ENCODE measurements at places on chromosomes 3 and 15.

- no peak for DNase-seq
Observed at GRCh38 chr3:72664184-72664975, 183.9 kb downstream of the SHQ1 start.

- DNase-seq, result no peak
Observed at GRCh38 chr3:168582503-168582902, 486.8 kb upstream of the GOLIM4 start.

DNA sequence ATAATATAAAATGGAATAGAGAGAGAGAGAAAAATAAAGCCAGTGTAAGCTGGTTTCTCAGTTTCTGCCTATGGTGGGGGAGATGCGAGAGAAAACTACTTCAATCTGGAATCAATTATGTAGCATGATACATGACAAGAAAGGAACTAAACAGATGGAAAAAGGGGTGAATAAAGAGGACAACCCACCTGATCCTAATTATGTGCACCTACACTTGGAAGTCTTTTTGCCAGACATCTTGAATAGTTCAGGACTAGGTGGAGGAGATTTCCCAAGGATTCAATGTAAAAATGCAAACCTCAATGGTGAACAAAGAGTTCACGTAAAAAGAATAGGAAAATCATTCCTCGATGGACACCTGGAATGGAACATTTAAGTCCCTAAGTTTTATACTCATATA is 524.4 kb upstream of the RGMA start:
- no peak for DNase-seq

DNA sequence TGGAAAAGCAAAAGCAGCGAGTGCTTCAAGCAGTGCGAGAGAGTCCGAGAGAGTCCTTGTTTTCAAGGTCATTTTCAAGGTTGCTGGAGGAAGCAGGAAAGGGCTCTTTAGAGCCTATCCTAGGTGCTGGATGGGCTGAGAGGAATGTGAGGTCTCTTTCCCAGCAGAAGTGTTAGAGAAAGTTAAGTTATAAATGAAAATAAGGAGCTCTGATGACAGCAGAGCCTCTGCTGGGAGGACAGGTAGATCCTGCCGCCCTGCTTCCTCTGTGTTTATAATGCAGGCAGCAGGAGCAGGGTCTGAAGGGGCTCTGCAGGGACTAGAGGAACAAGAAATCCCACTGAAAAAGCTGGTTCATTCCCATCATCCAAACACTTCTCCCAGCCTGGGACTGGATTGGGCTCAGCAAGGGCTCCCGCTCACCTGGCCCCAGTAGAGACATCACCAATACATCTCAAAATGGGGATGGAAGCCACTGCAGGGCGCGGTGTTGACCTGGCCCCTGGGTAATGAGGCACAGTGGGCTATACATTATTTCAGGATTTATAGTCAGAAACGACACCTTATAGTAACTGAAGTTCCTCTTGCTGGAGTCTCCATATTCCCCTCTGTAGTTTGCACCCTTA is 41.5 kb upstream of the RAB6B start:
- DNase-seq, result no peak

GRCh38 chr15:56241374-56242105 is 2.1 kb downstream of the RFX7 start:
- DNase-seq, result no peak

DNA sequence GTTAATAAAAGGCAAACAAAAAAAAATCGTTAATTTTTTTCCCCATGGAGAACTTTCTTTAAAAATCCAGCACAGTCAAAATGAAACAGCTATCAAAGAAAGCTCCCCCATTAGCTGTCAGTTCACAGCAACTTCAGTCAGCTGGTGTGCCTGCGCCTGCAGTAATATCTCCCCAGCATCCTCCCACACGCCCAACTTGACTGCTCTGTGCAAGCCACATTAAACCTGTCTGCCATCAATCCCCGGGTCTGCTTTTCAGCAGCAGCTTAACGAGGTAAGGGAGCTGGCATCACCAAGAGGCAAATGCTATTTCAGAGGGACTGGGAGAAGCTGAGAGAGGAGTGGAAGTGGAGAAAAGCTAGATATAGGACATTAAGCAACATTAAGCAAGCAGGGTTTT is 337.5 kb downstream of the GAP43 start:
- DNase-seq, result no peak

GRCh38 chr3:88996691-88997090 is 110.7 kb upstream of the EPHA3 start:
- no peak for DNase-seq

- DNase-seq, result no peak
Observed at GRCh38 chr15:48644827-48645557, 517 bp downstream of the FBN1 start.

DNA sequence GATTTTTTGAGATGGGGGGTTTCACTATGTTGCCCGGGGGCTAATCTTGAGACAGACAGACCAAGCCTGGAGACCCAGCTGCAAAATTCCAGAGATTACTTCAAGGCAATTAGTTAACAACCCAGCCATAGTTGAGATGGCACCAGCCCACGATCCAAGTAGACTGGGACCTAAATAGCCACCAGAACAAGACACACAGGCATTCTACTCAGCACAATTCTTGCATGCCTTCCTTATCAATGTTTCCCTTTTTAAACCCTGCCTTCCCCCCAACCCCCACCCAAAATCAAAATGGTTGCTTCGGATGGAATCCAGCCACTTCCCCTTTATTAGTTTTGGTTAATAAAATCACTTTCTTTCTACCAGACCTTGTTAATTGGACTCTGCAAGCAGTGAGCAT is 28.6 kb downstream of the FAM240A start:
- DNase-seq, result no peak

DNA sequence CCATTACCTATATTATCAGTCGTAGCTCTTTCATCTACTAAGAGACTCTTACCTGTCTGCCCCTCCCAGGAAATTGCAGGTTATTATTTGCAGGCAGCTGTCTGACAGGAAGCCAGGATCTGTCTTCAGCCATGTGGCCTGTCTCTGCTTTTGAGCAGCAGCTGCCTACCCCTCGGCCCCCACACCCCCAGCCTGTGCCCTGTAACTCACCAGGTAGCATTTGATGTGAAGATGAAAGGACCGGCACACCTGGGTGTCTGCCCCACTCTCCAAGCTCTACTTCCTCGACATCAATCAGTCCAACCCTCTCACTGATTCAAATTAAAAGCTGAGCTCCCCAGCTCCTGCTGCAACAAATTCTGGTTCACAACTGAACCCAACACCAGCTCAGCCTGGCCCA is 197.2 kb upstream of the CTNNB1 start:
- no peak for DNase-seq

- no peak for DNase-seq
Observed at GRCh38 chr3:139715166-139715565, 37.4 kb upstream of the NMNAT3 start.

DNA sequence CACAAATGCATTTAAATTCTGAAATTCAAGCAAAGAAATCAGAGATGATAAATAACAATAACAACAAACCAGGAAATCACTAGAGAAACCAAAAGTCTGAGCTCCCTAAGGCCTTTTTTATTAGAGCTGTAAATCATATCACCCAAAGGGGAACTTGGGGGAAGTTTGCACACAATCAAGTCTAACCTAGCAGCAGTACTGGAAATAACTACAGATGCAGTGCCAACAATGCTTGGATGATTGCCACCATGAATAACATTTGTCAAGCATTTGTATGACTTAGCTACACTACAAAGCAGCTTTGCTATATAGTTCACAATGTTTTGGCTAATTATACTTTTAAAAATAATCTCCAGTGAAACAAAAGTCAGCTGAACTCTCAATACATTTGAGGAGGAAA is 27.8 kb downstream of the SHQ1 start:
- DNase-seq, result no peak

- DNase-seq, result no peak
Observed at GRCh38 chr3:12195231-12195630, 36.5 kb upstream of the TIMP4 start.

DNA sequence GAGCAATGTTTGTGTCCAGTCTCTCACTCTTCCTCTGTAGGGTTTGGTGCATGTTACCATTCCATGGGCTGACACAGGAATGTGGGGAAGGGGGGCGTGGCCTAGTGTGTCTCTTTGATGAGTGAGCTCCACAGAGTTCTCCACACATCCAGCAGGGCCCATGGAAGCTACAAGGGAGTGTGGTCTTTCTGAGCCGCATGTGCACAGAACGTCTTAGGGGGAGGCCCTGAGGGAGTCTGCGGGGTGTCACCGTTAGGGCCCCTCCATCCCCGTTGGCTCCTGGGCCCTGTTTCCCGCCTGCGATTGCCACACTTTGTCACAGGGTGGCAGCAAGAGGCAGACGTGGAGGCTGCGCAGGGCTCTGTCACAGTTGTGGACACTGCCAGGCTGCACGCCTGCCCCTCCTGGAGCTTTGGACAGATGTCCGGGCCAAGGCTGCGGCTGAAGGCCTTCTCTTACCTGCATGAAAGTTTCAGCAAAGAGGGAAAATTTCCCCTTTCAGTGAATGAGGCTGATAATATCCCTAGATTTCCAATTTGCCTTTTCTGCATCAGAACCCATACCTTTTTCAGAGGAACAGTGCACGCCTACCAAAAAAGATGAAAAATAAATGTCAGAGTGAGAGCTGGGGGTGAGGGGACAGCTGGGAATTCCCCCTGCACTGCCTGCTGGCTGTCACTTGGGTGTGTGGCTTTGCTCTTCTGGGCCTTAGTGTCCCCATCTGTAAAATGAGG is 24.3 kb downstream of the CACNA2D3 start:
- DNase-seq, result no peak

DNA sequence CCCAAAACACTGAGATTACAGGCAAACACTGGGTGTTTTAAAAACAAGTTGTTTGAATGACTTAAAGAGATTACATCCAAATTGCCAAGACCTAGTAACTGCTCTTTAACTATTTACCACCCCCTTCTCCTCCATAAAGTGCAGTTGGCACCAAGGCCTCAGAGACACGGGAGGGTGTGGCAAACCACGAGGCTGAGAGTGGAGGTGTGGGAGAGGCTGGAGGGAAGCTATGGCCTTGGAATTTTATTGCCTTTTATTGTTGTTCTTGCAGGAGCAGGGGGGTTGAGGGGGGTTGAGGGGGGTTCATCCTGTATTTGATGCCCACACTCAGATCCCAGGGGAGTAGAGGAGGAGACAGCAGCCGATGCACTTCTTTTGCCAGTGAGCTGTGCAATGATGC is 75.9 kb upstream of the CTDSPL start:
- no peak for DNase-seq

- no peak for DNase-seq
Observed at GRCh38 chr15:58583171-58583908, 151.5 kb downstream of the LIPC start.

DNA sequence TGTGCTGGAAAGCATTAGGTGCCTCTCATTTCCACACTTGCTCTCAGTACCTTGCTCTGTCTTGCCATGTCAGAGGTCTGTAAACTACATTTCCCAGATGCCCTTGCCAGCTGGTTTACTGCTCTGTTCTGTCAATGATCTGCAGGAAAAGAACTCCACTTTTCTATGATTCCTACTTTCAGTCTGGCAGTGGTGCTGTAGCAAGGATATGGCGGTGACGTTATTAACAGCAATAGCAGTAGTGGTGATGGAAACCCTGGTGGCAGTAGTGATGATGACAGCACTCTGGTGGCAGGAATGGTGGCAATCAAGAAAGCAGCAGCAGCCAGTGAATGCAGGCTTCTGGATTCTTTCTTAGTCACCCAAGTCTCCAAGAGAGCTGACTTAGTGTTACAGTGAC is 665.2 kb downstream of the DIPK2A start:
- DNase-seq, result no peak

DNA sequence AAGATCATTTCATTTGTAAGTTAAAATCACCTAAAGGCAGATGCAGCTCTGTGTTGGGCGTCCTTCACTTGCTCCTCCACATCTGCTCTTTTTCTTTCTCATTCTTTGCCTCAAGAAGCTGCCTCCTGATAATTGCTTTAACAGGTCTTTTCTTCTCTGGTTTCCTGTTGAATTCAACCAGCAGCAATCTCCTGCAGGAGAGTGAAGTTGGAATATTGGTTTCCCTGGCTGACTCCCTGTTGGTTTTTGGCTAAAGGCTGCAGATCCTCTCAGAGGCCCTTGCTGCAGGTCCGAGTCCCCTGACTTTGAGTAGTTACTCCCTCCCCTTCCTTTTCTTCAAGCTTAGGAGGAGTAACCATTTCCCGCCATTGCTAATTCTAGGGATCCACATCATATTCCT is 4.2 kb downstream of the TP63 start:
- DNase-seq, result no peak

GRCh38 chr3:126711121-126711760 is 7.2 kb downstream of the CHCHD6 start:
- no peak for DNase-seq

- no peak for DNase-seq
Observed at GRCh38 chr15:73686781-73687256, 2.6 kb downstream of the CD276 start.

DNA sequence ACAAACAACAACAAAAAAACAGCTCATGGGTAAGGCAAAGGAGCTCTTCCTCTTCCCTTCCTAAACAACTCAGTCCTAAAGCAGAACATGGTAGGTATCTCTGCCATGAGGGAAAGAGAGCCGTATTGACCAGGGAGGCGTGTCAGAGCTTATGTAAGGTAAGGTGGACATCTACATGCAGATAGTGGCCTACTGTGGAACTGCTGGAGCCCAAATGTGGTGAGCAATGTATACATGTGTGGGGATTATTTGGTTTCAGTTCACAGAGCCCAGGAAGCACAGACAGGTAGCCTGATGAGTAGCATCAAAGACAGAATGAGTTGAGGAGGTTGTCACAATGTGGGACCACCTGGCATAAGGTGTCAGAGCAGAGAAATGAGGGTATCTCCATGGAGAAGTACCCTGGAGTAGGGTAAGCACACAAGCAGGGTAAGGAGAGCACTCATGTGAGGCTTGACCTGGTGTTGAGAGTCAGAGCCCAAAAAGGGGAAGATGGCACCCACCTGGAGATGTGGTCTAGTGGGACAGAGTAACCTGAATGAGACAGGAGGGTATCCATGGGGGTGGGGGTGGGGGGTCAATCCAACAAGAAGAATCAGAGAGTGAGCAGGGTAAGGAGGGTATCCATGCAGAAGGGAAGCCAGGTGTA is 45.5 kb downstream of the DENND6A start:
- no peak for DNase-seq

DNA sequence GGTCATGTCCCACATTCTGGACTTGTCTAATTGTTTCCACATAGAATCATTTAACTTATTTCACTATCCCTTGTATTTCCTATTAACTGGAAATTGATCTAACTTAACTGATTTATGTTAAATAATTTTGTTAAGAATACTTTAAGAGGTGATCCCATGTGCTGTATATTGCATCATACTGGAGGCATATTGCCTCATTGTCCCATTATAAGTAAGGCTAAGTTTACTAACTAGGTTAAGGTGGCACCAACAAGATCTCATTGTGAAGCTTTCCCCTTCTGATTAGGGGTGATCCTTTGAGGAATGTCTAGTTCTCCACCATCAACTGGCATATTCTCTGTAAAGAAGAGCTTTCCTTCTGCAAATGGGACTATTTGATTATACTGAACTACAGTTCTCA is 24.4 kb downstream of the MAP1A start:
- no peak for DNase-seq

GRCh38 chr3:86914670-86915069 is 76.3 kb downstream of the VGLL3 start:
- no peak for DNase-seq

- no peak for DNase-seq
Observed at GRCh38 chr15:57337868-57338411, 38.4 kb upstream of the CGNL1 start.

All from stimulated activated CD4-positive, alpha-beta T cell treated with anti-CD3 and anti-CD28 coated beads, Interleukin-1b, Interleukin-23, amount 100 ng/mL, for 48 hours (primary cell).